ENCODE measurements at places on chromosomes 4 and X.

DNA sequence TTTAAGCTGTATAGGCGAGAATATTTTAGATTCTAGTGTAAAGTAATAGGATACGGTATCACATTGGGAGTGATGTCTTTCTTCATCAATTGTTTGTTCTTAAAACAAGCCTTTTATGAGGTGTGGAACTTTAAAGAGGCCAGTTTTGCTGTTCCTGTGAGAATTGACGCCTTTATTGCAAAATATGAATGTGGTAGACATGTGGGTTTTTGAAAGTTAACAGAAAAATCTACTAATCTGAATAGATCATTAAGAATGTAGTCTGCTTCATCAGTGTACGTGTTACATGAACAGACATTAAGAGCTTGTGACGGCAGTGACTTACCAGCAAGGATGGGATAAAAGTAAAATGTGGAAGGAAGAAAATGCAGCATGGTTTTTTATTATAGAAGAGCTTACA, 63.8 kb downstream of the STOX2 start:
- DNase-seq = no peak

- DNase-seq = no peak
Measured at GRCh38 chr4:52244103-52244775, 193.1 kb downstream of the SPATA18 start.

DNA sequence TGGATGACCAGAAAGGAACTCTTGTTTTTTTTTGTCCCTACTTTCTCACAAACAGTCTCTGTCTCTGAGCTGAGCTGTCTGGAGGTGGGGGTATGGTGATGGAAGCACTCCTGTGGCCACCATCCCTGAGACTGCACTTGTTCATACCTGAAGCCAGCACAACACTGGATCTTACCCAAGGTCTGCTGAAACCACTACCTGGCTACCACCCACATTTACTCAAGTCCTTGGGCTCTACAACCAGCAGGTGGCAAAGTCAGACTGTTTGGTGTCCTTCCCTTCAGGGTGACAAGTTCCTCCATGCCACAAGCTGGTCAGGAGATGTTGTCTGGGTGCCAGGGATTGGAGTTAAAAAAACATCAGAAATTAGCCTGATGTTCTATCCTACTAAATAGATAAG, 89.7 kb downstream of the NEXMIF start:
- no peak for DNase-seq

DNA sequence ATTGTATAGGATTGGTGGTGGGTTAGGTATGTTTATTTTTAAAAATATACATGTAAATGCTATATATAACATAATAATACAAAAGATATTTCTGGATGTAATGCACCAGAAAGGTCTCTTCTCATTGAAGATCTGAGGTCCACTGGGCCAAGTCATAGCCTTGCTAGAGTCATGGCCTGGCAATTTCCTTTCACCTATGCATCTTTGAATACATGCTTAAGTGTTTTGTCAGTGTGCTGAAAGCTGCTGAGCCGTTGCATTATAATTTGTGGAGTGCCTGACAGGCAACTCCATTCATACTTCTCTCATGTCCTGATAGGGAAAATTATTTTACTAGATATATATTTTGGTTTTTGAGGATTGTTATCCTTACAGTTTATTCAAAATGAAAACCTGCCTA, 410.2 kb upstream of the CT83 start:
- DNase-seq = no peak

DNA sequence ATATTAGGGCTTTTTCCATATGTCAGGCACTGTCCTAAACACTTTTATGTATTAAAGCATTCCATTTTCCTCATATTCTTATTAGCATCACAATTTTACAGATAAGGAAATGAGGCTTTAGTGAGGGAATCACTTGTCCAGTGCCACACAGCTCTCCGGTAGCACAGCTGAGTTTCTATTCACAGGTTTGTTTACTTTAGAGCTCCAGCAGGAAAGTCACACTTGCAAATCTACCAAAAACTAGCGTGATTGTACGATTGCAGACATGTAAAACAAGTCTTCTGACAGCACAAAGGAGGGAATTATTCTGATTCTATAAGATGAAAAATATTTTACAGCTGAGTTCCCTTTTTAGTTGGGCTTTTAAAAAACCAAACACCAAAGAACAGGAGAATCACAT, 472.1 kb downstream of the TMA16 start:
- DNase-seq = no peak

DNA sequence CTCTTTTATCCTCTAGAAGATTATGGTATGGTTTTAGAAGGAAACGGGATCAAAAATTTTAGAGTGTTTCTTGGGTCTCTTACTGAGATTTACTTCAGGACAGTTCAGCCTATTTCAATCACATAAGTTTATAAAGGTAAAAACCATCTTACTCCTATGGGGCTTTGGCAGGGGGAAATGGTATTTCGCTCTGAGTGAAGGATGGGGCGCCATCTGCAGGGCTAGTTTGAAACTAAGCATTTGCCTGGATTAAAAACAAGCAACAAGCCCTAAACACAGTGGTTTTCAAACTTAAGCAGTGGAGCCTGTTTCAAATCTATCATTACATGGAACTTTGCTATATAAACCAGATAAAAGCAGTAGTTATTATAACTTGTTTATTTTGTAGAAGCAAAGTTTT, 361.5 kb upstream of the FMR1 start:
- DNase-seq = no peak

DNA sequence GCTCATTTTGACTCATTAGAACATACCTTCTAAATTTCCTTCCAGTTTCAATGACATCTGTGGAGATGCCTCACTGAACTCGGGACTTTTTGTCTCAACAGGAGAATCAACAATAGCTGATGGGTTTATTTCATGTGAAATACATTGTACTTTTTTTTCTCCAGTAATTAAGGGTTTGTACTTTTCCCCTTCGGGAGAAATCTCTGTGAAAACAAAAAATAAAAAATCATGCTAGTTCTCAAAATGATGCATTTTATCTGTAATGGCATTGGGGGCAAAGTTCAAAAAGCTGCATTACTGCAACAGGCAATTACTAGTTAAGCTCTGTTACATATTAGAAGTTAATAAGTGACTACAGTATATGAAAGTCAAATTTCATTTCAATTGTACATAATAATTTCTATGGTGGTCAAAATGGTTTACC, 167.3 kb upstream of the SH3RF1 start:
- no peak for DNase-seq

DNA sequence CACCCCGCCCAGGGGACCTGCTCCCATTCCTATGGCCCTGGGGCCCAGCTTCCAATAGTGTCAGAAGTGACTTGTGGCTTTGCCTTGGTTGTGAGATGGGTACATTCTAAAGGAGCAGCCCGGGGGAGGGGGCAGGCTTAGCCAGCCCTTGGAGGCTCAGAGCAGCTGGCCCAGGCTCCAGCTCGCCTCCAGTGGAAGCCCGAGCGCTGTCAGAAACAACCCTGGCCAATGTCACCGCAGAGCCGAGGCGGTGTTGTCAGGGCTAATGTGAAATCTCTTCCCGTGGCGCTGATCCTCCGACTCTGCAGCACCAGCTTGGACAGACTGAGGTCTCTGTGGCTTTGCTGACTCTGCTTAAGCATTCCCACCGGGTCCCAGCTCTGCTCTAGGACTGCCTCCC, 29.2 kb upstream of the ZNF81 start:
- DNase-seq = no peak

GRCh38 chr4:158590824-158591223, 69.1 kb downstream of the RXFP1 start:
- DNase-seq = no peak

DNA sequence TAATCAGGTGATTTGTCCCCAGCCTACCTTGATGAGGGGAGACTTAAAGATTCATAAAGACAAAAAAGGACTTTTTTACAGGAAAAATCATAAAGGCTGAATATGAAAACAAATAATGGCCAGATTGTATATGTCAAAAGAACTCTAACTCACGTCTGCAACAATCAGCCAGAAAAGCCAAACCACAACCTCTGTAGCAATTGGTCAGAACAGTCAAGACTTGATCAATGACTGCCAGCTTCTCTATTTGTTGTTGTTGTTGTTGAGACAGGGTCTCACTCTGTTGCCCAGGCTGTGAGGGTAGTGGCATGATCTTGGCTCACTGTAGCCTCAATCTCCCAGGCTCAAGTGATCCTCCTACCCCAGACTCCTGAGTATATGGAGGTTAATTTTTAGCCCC, 35.9 kb upstream of the PPA2 start:
- DNase-seq = no peak

DNA sequence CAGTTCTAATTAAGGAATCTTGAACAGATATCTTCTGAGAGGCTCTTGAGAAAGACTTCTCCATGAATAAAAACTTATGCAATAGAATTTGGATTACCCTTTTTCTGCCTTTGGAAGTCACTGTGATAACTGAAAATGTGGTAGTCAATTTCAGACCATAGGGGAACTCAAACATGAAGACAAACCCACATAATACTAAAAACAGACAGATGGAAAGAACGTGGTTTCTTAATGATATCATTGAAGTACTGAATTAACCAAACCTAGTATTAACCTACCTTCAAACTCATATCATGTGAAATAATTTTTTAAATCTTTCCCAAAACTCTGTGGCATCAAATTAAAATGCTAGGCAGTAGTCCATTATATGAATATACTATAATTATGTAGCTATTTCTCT, 153.5 kb downstream of the CAMK2D start:
- no peak for DNase-seq

DNA sequence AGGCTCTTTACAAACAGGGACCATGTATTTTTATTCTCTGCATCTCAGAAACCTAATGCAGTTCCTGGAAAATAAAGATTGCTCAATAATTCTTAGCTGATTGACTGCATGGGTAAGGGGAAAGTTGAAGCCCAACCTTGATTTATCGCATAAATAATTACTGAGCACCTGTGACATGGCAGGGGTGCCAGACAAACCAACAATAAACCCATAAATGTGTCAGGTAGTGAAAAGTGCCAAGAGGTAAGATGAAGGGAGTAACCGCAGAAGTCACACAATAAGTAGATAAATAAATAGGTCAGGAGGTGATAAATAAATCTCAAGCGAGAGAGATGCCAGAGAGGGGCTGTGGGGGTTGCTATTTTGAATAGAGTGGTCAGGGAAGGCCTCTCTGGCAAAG, 20.1 kb upstream of the AP1S2 start:
- DNase-seq = no peak

- no peak for DNase-seq
Measured at GRCh38 chr4:17688011-17688441, 73.6 kb downstream of the MED28 start.

GRCh38 chr4:54192811-54193210, 36.3 kb upstream of the PDGFRA start:
- DNase-seq = no peak

- no peak for DNase-seq
Measured at GRCh38 chr4:163748449-163748848, 254.0 kb downstream of the TMA16 start.

- no peak for DNase-seq
Measured at GRCh38 chr4:119315036-119315435, 6.9 kb downstream of the FABP2 start.

- no peak for DNase-seq
Measured at GRCh38 chr4:55397126-55397436, 1.3 kb downstream of the TMEM165 start.
